ENCODE measurements at places on chromosomes 3 and 15.

GRCh38 chr3:109188741-109189140 is 52.2 kb downstream of the C3orf85 start:
- no peak for DNase-seq

- no peak for DNase-seq
Observed at GRCh38 chr3:152459118-152459515, 190.4 kb downstream of the MBNL1 start.

GRCh38 chr3:66410976-66411375 is 89.8 kb downstream of the LRIG1 start:
- DNase-seq = no peak

GRCh38 chr15:33009026-33009425 is 185.5 kb downstream of the FMN1 start:
- DNase-seq = no peak

- DNase-seq = no peak
Observed at GRCh38 chr3:187979564-187979963, 174.4 kb upstream of the LPP start.

- DNase-seq = no peak
Observed at GRCh38 chr15:66849746-66850077, 147.7 kb downstream of the SMAD6 start.

GRCh38 chr15:91099616-91099994 is 452 bp upstream of the SV2B start:
- no peak for DNase-seq

DNA sequence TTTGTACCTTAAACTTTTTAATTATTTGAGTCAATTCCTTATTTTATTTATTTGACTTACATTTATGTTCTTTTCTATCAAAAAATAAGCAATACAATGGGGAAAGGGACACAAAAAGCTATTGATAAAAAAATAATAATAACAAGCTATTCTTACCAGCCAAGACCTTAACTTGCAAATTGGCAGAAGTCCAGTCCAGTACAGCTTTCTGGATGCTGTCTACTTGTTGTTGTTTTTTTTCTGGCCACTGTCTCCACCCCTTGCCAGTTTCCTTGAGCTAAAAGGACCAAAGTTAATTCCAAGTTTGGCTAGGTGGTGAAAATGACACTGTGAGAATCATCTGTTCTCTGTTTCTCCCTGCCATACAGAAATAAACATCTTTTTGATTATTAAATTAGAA is 232.2 kb downstream of the PTPRG start:
- DNase-seq = no peak

DNA sequence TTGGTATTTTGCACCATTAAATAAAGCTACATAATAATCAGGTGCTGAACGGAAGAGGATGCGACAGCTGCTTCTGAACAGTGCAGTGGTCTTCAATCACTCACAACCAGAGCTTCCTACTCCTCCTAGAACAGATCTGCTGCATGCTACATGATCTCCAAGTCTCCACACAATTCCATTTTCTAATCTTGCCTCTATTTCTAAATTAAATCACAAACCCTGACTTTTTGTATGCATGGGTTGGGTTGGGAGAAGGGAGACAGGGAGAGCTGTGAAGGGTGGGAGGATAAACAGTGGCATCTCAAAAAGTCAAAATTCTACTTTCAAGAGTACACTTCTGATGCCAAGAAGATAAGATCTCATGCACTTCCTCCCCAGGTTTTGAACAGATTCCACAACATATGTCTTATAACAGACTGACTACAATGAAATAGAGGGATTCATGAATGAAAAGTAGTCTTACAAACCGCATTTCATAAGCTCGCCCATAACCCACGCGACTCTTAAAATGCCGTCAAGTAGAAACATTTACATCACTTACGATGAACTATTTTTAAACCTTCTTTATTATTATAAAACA is 57.2 kb downstream of the CHSY1 start:
- DNase-seq = no peak

DNA sequence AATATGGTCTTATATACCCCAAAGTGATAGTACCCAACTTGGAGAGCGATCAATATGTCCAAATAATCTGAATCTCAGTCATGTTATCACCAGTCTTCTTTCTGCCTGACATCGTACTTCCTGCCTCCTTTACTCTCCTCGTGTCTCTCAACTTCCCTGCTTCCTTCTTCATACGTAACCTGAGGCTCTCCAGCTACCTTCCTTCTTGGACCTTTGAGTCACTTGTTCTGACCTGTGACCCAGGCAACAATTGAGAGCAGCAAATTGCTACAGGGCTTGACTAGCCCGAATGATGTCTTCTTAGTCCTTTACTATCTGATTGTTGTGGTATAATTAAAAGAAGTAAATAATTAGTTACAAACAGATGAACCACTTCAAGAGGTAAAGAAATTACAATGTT is 145.9 kb upstream of the MBNL1 start:
- no peak for DNase-seq
